Stimulated activated CD4-positive, alpha-beta T cell treated with anti-CD3 and anti-CD28 coated beads, TNF-alpha, amount 100 ng/mL, for 48 hours (primary cell): ENCODE measurements at places on chromosomes 2 and 18.

DNA sequence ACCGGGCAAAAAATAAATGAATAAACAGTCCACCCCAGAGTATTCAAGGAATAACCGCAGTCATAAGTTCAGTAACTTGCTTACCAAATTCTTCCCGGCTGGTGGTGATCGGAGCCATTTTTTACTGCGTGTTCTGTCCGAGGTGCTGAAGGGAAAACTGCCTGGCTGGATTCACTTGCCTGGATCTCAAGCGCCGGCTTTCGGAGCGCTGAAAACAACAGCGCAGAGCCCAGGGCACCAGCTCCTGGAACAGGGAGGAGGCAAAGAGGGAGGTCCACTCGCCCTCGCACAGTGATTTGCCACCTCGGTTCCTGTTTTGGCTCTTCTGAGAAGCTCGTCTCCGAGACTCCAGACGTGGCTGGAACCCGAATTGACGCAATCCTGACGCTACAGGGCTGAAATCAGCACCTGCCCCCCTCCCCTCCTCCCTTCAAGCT lies at the start of gene SYT4:
TSS of gene SYT4 (minus strand) at position 327 of the 437 bp plus-strand sequence. CDS start at position 118, 209 bp downstream.
- no peak for DNase-seq

DNA sequence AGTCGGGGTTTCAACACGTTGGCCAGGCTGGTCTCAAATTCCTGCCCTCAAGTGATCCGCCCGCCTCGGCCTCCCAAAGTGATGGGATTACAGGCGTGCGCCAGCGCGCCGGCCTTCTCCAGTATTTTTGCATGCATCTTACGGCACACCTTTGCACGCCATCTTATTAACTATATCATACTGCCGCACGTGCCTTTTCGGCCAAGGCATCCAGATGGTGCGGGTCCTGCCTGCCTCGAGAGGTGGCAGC lies 765 bp upstream of the ING5 start:
- no peak for DNase-seq

GRCh38 chr18:61738042-61738441 lies 154.8 kb downstream of the RNF152 start:
- DNase-seq = no peak

DNA sequence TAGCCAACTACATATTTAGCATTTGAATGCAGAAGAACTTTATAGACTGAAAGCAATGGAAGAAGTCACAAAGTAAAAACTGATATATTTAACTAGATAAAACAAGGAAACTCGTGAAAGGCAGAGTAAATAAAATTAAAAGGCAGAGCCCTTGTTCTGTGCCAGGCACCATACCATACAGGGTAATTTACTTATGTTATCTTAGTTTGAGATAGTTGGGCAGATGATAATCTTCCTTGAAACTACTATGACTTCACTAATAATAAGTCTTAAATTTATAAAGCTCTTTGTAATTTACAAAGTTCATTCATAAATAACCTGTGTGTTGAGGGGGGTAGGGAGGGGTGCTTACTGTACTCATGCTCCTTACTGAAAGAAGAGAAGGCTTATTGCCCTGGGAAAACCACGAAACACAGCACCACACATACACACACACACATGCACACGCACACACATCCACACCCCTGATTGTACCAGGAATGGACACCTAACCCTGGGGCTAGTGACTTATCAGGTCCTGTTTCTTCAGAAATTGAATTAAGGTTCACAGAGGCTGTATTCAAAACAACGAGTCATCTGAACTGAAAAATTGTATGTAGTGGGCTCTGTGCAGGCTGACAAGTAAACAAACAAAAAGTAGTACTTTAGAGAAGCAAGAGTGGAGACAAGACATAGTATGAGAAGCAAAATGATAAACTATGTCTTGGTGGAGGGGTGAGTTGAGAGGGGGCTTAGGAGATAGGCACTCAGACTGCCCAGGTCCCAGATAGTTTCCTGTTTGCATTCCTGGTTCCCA lies 38.1 kb downstream of the AGFG1 start:
- no peak for DNase-seq

- DNase-seq = no peak
These were observed 602.2 kb downstream of the NYAP2 start for GRCh38 chr2:226001716-226002115.

DNA sequence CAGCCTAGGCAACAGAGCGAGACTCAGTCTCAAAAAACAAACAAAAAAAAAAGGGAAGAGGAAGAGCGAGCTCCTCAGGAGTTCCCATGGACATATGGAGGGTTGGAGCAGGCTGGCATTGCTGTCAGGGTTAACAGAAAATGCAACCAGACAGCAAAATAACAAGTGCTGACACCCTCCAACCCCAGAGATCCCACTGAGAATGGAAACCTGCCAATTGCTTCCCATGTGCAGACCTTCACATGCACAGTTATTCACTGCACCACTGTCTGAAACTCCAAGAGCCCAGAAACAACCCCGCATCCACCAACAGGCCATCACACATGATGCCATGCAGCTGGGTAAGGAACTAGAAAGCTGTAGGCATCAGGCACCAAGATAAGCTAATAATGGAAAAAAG lies 43.5 kb downstream of the TFCP2L1 start:
- DNase-seq = no peak

- DNase-seq = no peak
These were observed 59.2 kb downstream of the ACVR2A start for GRCh38 chr2:147904051-147904450.
